ENCODE measurements at places on chromosomes 7 and 10.

GRCh38 chr10:122347170-122347841 is 27.2 kb upstream of the PLEKHA1 start:
- no peak for DNase-seq

DNA sequence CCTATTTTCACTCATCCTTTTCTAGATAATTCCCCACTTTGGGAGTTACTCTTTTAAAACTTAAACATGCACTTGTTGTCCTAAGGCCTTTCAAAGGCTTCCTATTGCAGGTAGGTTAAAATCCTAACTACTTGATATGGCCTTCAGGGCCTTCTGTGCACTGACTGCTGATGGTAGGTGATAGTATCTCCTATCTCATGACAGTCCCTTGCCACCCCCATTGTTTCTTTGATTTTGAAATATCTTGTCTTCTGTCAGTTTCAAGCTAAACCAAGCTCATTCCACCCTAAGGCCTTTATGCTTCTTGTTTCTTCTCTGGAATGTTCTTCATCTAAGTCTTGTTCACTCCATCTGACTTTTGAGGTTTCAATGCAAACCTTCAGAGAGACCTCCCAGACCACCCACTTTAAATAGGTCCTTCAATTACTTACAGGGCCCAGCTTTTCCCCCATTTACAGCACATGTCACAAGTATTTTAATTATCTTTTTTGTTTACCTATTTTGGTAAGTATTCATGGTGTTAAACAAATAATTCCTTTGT is 2.4 kb upstream of the MTPN start:
- DNase-seq, result no peak

DNA sequence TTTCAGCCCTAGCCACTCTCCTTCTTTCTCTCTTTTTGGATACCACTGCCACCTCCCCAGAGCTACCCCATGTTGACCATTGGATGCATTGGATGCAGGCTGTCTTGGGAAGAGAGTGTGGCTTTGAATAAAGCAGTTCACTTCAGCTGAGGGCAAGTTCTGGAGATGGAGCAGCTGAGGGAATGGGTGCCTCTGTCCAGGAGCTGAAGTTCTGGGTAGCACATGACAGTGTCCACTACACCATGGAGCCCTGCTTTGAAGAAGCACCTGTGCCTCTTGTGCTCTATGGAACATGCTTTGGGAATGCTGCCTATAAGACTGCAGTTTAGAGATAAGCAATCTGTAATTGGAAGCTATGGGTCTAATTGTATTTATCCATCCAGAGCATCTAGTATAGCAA is 1028.7 kb downstream of the TYW1 start:
- DNase-seq, result no peak

GRCh38 chr10:5538892-5539651 is 14.3 kb downstream of the CALML3 start:
- no peak for DNase-seq

- no peak for DNase-seq
Measured at GRCh38 chr10:63437116-63437949, 28.4 kb downstream of the JMJD1C start.

DNA sequence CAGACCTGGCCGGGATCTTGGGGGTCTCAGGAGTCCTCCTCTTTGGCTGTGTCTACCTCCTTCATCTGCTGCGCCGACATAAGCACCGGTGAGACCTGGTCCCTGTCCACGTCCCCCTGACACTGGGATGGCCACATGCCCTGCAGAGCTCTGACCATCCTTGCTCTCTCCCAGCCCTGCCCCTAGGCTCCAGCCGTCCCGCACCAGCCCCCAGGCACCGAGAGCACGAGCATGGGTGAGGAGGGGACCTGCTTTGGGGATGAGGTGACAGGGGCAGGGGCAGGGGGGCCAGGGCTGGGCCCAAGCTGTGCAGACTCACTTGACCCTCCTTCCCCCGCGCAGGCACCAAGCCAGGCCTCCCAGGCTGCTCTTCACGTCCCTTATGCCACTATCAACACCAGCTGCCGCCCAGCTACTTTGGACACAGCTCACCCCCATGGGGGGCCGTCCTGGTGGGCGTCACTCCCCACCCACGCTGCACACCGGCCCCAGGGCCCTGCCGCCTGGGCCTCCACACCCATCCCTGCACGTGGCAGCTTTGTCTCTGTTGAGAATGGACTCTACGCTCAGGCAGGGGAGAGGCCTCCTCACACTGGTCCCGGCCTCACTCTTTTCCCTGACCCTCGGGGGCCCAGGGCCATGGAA is 959 bp downstream of the PVRIG start:
- DNase-seq, result no peak

DNA sequence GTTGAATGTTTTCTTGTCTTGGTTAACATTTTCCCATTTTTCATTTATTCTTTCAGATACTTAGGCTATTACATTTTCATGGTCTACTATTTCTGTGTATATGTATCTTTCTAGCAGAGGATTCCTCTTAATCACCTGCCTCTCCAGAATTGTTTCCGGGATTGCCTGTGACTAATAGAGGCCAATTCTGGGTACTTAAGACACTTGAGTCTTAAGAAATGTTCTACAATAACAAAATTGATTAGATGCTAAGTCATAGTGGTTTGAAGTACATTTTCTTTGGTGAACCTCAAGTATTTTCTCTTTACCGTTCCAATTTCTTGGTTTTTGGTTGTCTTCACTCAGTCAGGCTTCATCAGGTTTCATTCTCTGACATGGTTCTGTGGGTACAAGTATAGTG is 26.4 kb downstream of the BBS9 start:
- DNase-seq, result no peak

DNA sequence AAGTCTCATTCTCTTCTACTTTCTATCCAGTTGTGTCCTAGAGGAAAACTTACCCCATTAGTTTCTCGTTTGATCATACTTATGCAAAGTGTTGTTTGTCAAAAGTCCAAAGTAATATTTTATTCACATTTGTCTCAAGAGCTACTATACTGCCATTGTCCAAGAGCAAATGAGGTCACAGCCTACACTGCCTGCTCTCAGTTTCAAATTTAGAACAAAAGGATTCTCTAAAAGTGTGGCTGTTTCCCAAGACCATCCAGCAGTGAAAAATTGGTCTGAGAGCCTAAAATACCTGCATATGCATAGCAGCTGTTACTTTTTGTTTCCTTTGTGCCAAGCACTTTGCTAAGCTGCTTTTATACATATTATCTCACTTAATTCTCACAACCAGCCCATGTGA is 439.5 kb upstream of the NFE2L3 start:
- DNase-seq, result no peak

DNA sequence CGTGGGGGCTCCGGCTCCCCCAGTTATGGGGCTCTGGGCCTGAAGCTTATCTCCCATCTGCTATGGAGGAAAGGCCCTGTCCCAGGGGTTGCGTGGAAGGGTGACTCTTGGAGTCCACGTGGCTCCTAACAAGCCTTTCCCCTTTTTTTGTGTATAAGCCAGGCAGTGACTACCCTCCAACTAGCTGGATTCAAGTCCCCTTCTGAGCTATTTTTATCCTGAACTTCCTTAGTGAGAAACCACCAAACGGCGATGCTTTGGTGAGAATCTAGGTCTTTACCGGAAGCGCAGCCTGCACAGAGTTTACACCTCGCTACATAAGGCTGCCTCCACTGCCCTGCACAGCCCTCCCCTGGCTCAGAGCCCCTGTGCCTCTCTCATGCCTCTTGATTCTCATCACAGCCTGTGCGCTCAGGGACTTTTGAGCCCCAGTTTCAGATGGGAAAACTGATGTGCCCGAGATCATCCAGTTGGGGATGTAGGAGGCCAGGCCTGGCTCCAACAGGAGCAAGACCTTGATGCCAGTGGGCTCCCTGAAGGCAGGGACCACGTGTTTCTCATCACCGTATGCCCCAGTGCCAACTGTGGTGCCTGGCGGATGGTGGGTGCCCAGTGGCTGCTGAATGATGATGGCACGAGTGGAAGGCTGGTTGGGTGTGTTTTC is 102.3 kb upstream of the PPIF start:
- peak; percentile 19 for DNase-seq

- no peak for DNase-seq
Measured at GRCh38 chr7:51009716-51010496, 227.2 kb upstream of the GRB10 start.

DNA sequence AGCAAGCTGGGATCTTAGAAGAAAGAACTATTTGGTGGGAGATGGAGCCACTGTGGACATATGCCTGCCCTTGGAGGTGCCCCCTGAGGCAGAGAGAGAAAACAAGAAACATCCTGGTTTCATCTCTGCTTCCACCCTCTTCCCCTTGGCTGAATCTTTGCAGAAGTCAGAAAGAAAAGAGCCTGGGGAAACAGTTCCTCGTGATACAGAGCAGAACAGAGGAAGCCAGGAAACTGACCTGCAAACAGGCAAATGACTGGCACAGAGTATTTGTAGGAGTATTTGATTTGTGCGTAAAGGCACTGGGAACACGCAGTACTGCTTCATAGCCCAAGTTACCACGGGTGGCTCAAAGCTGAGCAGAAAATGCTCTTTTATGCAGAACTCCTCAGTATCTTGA is 7.0 kb upstream of the KEL start:
- no peak for DNase-seq

DNA sequence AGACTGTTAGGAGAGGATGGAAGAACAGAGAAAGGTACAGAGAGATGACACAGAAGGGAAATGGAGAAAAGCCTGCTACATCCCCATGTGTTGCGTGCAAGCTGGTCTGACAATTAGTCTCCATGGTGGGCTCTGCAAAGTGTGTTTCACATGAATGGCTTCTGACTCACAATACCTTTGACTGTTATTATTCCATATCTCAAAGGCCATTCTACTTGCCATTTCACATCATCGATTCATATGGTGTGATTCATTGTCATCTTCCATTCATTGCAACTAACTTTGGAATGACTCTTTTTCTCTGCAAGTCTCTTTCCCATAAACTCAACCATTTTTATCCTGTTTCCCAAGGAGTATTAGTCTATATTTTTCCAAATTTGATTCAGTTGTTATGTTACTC is 208.9 kb upstream of the INHBA start:
- no peak for DNase-seq

DNA sequence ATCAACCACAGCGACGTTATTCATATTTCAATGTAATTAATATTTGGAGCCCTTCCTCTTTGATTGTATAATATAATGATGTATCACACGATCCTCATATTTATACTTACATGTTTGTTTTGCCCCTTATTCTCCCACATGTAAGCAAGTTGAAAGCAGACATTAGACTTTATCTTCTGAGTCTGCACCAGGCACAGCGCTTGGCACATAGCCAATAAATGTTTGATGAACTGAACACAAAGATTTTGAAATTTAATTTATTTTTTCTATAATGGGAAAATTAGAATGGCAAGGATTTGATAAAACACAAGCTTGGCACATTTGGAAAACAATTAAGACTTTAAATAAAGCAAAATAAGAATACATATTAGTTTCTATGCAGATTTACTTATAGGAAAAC is 31.6 kb downstream of the ZFAND4 start:
- no peak for DNase-seq

- no peak for DNase-seq
Measured at GRCh38 chr7:98034081-98035035, 44.4 kb upstream of the OCM2 start.

DNA sequence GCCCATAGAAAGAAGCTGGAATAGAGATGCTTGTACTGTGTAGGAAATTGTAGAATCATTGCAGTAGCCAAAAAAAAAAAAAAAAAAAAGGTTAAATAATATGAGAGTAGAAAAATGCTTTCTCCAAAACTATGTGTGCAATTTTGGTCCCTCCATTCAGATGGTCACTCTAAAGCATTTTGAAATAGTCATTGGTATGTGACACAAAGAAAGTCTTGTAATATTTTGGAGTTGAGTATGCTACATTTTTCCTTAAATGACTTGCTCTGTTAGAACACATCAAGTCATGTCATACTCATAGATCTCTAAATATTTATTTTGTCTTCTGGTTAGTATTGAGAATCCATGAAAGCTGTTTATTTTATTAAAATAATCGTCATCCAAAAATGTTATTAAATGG is 424.4 kb downstream of the PLXDC2 start:
- DNase-seq, result no peak

GRCh38 chr7:40763319-40764287 is 628.8 kb downstream of the SUGCT start:
- no peak for DNase-seq

GRCh38 chr7:50552139-50552538 is 13.1 kb downstream of the DDC start:
- DNase-seq, result no peak

DNA sequence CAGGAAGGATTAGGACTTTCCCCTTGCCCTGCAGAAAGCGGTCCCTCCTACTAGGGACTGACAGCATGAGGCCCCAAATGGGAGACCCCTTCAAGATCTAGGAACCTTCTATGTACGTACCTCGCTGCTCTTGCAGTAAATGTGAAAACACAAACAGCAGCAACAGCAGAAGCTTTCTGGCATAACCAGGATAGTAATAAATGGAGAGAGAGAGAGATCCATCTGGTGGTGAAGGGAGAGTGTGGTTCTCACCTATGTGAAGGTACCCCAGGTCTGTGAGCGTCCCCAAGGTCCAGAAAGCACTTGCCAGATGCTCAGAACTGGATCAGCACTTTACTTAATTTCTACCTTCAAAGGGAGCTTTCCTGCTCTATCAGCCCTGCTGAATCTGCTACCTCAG is 592.7 kb downstream of the PARD3 start:
- no peak for DNase-seq

DNA sequence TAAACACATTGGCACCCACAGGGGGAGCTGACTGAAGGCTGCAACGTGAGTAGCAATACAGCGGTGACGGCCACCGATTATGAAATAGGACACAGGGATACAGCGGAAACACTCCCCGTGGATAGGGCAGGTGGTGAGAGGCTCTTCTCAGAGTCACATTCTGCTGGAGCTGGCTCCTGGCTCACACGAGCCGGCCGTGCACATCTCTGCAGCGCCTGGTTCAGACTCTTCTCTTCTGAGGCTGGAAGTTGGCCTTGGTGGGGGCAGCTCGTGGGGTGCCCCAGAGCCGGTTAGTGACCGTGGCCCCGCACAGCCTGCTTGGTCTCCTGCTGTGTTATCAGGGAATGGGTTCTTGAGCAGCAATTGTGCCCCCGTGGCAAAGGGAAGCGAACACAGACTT is 61.3 kb upstream of the EN2 start:
- DNase-seq, result no peak

DNA sequence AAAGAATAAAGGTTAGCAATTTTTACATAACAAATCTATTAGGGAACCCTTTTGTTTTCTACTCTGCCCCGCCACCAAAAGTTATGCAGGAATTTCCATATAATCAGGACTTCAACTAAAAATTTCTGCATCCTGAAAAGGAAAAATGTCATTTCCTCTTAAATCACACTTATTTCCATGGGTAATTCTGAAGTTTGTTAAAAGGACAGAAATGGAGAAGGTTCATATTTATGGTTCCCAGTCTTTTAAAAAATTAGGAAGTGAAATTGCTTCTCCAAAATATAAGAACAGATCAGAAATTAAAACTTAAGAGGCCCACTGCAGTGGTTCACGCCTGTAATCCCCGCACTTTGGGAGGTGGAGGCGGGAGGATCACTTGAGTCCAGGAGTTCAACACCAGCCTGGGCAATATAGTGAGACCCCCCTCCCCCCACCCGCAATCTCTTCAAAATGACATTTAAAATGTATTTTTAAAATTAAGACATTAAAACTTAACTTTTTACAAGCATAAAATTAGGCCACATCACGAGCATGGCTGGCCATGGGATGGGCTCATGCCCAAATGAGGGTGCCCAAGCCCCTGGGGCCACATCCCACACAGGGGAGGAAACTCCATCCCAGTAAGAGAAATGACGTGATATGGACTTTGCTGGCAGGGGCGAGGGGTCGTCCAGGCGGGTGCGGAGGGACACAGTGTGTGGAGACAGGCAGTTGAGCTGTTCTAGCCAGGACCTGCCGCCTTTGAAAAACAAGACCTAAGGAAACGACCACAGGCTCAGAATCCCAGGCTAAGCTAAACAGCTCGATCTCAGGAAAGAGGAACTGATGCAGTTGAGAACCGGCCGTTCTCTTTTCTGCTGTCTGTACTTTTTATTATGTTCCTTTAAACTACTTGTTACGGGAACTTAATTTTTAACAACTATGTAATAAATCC is 51.3 kb upstream of the NFE2L3 start:
- no peak for DNase-seq

All from stimulated activated CD8-positive, alpha-beta memory T cell treated with anti-CD3 and anti-CD28 coated beads, Interleukin-7, amount 100 ng/mL, for 4 hours (primary cell).